Stimulated activated CD8-positive, alpha-beta memory T cell treated with anti-CD3 and anti-CD28 coated beads, Interleukin-7, amount 100 ng/mL, for 1 hour (primary cell): ENCODE measurements at places on chromosomes 7 and 10.
A peak's percentile ranks its signal among the peaks of the same experiment; 100 is the strongest.

DNA sequence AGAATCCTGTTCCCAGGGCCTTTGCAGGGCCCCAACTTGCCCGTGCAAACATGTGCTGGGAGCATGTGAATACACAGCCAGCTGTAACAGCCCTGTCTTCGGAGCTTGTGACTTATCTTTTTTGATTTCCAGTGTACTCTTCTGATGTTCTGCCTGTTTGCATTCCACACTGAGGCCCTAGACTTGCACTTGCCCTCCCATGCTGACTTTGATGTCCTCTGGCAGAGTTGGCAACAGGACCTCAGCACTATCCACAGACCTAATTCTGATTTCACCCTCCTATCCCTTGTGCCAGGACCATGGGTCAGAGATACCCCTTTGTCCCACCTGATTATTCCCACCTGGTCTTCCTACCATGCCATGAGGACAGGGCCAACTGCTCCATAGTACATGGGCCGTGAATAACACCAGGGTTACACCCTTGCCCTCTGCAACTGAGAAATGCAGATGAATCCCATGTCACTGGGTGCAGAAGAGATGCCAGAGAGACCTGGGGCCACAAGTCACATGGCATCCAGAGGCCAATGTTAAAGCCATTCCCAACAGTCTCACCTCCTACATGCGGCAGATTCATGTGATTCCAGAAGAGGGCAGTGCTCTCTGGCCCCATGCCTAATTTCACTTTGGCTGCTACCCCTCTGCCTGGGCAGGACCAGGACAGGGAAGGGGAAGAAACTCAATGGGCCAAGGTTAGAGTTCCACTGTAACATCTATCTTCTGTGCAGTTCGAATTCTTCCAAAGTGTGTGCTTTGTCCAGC is 43.0 kb downstream of the SCRN1 start:
- DNase-seq, result no peak

- no peak for DNase-seq
Observed at GRCh38 chr10:88150339-88150738, 286.9 kb downstream of the PTEN start.

- DNase-seq, result no peak
Observed at GRCh38 chr7:91798425-91798824, 82.1 kb downstream of the MTERF1 start.

DNA sequence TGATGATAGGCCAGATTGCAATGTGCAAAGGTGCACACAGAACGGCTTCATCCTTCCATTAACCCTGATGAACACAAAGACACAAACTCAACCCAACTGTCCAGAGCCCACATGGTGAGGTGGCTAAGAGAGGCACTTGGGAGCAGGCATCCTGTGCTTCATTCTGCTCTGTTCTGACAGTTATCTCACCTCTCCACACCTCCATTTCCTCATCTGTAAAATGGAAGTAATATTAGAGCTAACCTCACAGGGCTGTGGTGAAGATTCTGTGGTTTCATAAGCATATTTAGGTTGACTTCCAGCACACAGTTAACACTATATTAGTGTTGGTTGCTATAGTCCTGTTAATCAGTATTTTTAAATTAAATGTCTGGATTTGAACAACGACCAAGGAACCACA is 126.3 kb downstream of the TAX1BP1 start:
- DNase-seq, result no peak

DNA sequence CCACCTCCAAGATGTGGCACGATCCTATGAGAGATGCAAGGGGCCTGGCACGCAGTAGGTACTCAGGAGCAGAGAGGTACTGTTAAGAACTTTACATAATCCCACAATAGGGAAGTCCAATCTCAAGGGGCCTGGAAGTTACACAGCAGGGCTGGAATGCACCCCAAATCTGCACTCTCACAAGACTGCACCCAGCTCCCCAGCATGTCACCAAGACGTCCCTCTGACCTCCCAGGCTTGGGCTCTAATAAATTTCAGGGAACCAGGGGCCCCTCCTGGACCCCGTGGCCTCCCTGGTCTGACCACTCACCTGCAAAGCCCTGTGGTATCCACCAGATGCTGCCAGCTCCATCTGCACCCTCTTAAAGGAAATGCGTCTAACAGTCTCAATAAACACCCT is 94.9 kb downstream of the OAT start:
- DNase-seq, result no peak

GRCh38 chr7:94697035-94697974 is 41.4 kb upstream of the SGCE start:
- no peak for DNase-seq

DNA sequence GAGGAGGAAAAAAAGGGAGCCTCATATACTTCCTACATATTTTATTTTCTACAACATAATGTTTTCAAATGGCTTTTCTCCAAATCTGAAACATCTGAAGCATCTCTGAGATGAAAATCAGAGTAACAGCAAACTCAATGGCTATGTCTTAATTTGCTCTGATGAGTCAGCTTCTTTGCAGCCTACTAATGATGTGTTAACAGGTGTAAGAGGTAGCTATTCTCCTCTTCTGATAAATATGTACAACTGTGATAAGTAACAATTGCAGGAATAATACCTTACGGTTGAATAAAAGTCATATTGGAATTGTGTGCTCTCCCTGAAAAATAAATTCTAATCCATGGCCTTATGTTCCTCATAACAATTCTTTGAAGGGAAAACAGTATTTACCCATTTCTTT is 45.2 kb downstream of the GNAT3 start:
- DNase-seq, result no peak

- no peak for DNase-seq
Observed at GRCh38 chr10:96768136-96768535, 47.8 kb upstream of the PIK3AP1 start.

GRCh38 chr7:158821171-158822031 is 7.9 kb downstream of the ESYT2 start:
- no peak for DNase-seq

DNA sequence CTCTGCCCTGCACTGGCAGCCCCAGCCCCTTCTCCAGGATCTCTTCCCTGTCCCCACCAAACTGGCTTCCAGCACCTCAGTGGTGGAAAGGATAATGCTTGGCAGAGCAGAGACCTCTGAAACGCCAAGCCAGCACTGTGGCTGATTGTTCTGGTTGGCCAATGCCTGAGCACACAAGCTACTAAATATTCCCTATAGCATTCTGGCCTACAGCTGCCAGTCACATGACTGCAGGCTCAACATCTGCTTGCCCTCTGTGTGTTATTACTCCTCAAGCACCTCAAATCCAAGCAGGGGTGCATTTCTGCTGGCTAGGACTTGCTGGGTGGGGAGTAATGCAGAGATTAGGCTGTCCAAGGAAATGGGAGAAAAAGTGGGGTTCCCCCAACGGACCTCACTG is 6.1 kb downstream of the TBATA start:
- DNase-seq, result no peak

DNA sequence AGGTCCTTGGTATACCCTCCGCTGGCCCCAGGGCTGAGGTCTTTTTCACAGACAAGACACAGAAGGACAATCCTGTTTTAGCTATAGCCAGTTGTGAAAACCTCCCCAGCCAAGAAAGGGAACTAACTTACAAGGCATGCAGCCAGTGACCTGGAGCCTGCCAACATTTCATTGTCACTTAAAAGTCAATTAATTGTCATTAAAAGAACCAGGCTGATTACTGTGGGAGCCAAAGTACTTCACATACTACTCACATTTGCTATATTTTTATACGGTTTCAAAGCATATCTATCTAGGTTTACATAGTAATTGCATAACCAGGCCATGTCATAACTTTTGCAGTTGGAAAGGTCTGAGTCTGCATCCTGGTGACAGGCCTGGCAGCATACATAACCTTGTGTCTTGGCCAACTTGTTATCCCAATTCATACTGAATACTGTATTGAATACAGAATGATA is 31.1 kb downstream of the NRBF2 start:
- DNase-seq, result no peak

DNA sequence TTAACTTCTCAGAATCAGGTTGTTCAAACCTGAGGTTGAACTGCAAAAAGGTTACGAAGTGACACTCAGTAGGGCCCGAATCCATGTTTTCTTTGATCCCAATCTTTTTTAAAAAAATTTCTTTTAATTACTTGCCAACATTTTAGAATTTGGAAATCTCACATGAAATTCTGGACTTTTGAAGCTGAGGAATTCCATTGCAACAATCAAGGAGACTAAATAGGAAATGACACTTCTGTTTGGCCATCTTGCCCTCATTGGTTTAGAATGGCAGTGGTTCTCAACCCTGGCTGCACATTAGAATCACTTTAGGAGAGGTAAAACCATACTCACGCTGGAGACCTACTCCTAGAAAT is 471 bp upstream of the TOMM7 start:
- DNase-seq, result no peak

GRCh38 chr10:109019001-109019424 is 904.3 kb downstream of the XPNPEP1 start:
- DNase-seq, result no peak

GRCh38 chr7:75953931-75954330 is 39.0 kb downstream of the POR start:
- no peak for DNase-seq

DNA sequence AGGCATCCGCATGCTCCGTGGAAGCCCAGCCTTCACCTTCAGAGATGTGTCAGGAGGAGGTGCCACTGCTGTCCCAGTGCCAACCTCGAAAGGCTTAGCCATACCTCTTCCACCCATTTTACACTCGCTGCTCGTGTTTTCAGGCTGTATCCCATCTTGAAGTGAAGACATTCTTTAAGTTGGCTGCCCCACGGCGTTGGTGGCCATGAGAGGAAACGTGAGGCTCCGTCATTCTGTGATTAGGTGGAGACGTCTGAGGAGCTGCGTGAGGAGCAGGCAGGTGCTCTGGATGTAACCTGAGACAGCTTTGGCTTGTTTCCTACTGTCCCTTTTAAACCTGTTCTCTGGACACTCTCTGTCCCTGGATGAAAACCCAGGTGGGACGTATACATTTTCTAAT is 159.9 kb upstream of the RNF32 start:
- no peak for DNase-seq

DNA sequence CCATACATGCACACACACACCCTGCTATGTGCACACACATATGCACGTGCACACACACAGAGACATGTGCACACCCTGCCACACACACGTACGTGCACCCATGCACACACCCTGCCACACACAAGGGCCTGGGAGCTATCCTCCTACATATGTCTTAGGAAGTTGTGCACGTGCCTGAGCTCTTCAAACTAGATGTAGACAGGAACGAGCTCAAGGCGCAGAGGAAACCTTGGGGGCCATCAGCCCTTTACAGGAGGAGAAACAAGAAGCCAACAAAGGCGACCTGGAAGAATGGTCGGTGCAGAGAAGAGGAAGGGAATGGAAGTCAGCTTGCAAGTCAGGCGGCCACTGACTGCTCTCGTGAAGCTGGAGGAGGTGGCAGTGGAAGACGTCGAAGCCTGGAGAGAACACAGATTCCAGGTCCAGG is 58.7 kb downstream of the AOC1 start:
- no peak for DNase-seq

DNA sequence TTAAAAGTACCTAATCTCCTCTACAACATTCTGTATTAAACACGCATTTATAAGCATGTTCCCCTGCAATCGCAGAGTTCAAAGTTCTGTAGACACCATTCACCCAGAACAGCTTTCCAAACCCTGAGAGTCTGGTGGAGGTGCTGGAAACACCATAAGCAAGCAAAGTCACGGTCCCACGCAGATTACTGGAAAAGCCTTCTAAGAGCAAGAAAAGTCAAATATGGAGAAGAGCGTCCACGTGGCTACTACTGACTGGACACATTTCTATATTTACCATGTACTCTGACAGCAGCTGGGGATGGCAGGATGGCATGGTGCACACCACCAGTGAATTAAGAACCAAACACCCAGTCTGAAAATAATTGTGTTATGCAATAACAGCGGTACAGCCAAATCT is 97.7 kb downstream of the PARD3 start:
- no peak for DNase-seq

DNA sequence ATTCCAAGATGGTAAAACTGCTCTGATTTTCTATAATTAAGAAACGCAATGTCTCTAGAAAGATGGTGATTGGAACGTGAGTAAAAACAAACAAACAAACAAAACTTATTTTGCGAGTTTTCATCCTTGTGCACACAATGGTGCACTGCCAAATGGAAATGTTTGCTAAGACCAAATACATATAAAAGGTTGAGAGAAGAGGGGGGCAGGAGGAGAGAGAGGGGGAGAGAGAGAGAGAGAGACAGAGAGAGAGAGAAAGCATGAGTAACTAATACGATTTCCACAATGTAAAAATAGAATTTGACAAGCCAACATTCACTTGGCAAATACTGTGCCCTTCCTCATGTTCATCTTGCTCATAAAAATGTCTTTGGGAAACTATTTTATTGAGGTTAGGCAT is 375.4 kb downstream of the CNTNAP2 start:
- no peak for DNase-seq

- no peak for DNase-seq
Observed at GRCh38 chr7:139242741-139243281, 11.8 kb downstream of the UBN2 start.

DNA sequence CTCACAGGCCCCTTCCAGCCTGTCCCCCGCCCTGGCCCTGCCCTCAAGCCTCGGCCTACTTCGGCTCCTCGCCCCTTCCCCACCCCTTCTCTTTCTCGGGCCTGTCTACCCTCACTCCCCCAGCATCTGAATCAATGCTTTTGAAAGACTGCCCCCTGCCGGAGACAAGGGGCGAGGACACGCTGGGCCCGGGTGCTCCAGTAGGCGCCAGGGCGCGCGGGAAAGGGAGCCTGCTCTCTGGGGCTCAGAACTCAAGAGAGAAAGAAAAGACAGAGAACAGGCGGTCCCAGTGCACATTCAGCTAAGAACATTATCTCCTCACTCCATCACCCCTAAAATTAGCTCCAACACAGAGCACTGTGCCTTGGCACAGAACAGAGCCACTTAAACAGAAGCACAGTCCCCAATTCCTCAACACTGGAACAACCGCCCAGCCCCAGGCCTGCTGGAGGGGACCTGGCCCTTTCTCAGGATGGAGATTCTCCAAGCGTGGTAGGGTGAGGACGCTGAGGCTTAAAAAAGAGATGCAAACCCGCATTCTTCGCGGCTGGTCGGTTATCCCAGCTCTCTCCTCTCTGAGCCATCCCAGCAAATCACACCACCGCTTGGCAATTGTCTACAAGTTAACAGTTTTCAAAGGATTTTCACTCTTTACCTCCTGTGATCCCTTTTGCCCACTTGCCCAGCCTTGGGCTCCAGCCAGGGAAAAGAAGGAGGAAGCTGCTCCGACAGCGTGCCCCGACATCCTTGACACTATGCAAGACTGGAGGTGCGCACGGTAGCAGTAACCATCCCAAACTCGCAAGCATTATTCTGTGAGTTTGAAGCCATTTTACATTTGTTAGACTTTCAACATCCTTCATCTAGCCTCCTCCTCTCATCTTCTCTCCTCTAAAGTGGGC is 2.1 kb downstream of the GIGYF1 start:
- DNase-seq, result peak; percentile 75

- DNase-seq, result no peak
Observed at GRCh38 chr10:58341947-58342346, 7.1 kb downstream of the UBE2D1 start.

DNA sequence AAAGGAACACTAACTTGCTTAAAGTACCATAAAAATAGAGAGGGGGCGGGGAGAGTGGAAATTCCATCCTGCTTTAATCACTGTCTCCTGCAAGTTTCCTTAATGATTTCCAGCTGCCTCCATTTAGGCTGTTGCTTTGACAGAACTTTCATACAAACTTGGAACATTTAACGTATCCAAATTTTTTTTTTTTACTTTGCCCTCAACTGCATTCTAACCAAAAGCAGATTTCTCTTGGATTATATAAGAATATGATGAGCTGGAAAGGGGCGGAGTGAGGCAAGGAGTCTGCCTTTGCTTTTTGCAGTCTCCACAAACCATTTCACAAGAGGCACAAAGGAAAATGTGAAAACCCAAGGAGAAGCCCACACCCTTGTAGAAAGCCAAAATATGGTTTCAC is 46.6 kb upstream of the COL1A2 start:
- DNase-seq, result no peak

GRCh38 chr10:100184840-100185239 is 989 bp downstream of the ERLIN1 start:
- DNase-seq, result no peak
